ENCODE measurements at places on chromosomes 16 and 17. TPM values are rescaled to one million over a fixed set of nuclear protein-coding genes. Genes with fewer than 3 reads are reported as not detected.

ZNF423 gene
- 0.18 TPM for total RNA-seq

FSCN2 gene
- total RNA-seq = 0.35 TPM

BAHCC1 gene
- 6.3 TPM for total RNA-seq

VEZF1 gene
- total RNA-seq = 25.1 TPM

DNAI2 gene
- total RNA-seq = not detected

LCMT1 gene
- total RNA-seq = 53.7 TPM

Measured in myometrial cell (primary cell).